Osteocyte (in vitro differentiated cells): ENCODE measurements at places on chromosomes 12 and 14. TPM values are rescaled to one million over a fixed set of nuclear protein-coding genes. Genes with fewer than 3 reads are reported as not detected.

DNA sequence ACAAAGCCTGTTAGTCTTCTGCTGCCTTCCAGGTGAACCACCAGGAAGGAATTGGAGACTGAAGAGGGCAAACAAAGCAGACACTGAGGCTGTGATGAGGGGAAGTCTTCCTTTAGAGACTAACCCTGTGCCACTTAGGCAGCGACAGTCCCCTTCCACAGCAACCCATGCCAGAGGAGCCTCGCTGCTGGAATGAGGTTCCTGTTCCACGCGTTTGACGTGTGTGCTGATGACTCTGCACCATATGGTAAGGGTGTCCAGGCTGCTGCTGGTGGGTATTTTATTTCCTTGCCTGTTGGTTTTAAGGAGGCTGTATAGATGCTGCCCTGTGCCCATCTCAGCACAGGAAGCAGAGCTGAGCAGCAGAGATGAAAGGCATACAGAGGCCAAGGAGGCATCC lies 361.9 kb upstream of the FKBP4 start:
- H3K4me3 ChIP-seq = no peak overlapping the region
- no peak overlapping the region for H3K27ac ChIP-seq
- H3K36me3 ChIP-seq = peaks cover 24% of the 10 kb centered on the region
- no peaks in the 10 kb centered on the region for H3K27me3 ChIP-seq
- DNase-seq = no peak
- H3K4me1 ChIP-seq = peaks cover 7% of the 10 kb centered on the region

- H3K4me1 ChIP-seq = peaks cover 75% of the 10 kb centered on the region
- H3K27me3 ChIP-seq = no peaks in the 10 kb centered on the region
- peak overlapping the region; percentile 96 for H3K27ac ChIP-seq
- no peaks in the 10 kb centered on the region for H3K36me3 ChIP-seq
These were observed 78.6 kb downstream of the ARF6 start for GRCh38 chr14:49971156-49972130.

DNA sequence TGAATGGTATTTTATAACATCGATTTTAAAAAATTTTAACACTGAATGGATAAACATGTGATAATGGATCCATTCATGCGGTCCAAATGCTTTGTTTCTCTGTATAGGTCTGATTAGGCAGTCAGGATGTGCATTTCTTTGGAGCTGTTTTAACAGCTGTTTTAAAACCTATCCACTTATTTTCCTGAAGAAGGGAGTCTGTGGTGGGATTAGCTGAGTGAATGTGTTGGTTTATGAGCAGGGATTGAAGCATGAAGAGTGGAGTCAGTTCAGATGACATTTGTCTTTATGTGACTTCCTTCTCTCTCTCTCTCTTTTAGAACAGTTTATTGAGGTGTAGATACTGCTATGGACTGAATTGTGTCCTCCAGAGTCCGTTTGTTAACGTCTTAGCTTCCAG lies 37.7 kb downstream of the GLT8D2 start:
- no peak for DNase-seq
- peaks cover 19% of the 10 kb centered on the region for H3K4me1 ChIP-seq
- H3K36me3 ChIP-seq = peaks cover 19% of the 10 kb centered on the region
- H3K27me3 ChIP-seq = no peaks in the 10 kb centered on the region
- no peak overlapping the region for H3K27ac ChIP-seq
- no peak overlapping the region for H3K4me3 ChIP-seq

Gene GMFB
- total RNA-seq = 49.8 and 54.4 TPM in 2 replicates

Gene C12orf56
- 0.78 TPM in 1 of 2 replicates, not detected in the other for total RNA-seq
